Stomach (tissue), 19 donors: ENCODE measurements at places on chromosomes 4 and X. TPM values are rescaled to one million over a fixed set of nuclear protein-coding genes. Genes with fewer than 3 reads are reported as not detected.

DNA sequence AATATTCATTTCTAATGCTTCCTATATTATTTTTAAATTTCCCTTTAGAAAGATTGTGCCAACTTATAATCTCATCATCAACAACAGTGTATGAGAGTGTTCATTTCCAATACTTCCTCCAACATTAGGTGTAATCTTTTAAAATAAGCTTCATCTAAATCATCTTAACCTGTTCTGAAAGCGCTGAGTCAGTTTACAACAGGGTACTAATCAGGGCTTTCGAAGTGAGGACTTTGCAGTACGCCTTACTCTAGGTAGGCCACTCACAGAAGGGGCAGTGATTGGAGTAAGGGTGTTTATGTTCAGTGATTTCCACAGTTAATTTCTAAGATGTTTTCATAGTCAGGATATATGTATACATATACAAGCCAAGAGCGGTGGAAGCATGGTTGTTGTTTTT lies 87.9 kb downstream of the FRAS1 start:
- no peak for DNase-seq

DNA sequence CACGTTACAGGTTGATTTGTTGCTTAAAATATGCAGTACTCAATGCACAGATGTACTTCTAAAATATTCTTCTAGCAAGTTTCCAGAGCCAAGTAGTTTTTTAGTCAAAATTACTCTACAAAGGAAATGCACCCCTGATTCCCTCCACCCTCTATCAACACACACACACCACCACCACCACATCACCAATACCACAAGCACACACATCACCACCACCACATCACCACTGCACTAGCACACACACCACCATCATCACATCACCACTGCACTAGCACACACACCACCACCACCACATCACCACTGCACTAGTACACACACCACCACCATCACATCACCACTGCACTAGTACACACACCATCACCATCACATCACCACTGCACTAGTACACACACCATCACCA lies 105.2 kb upstream of the FRG1 start:
- no peak for DNase-seq

- peak; percentile 89 for DNase-seq
Measured at GRCh38 chr4:127965803-127966175, 583 bp downstream of the ABHD18 start.

DNA sequence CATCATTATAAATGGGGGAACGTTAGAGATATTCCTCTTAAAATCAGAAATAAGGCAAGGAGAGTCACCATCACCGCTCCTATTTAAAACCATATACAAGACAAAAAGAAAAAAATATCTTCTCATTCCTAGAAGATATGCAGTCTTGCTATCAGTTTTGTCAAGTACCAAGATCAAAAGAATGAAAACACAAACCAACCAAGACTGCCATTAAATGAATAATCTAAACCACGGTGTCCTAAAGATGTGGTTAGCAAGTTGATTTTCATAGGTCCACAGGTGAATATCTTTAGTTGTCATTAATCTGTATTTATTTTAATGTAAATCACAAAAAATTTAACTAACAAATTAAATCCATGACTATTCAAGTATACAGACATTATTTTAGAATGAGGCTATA lies 39.3 kb downstream of the SCFD2 start:
- no peak for DNase-seq

- peak; percentile 29 for DNase-seq
Measured at GRCh38 chr4:83454686-83455085, 937 bp downstream of the HELQ start.

GRCh38 chr4:128862608-128863311 lies 53.3 kb downstream of the JADE1 start:
- no peak for DNase-seq

- DNase-seq = peak; percentile 74
Measured at GRCh38 chr4:184473499-184474262, 669 bp downstream of the IRF2 start.

- no peak for DNase-seq
Measured at GRCh38 chr4:87844452-87844851, 11.7 kb downstream of the MEPE start.

- DNase-seq = no peak
Measured at GRCh38 chrX:115900425-115900824, 270.1 kb upstream of the AGTR2 start.

GRCh38 chr4:26307037-26307800 lies 13.6 kb upstream of the RBPJ start:
- DNase-seq = peak; percentile 36

- no peak for DNase-seq
Measured at GRCh38 chr4:114782415-114783214, 184.0 kb downstream of the UGT8 start.

GRCh38 chrX:31547816-31548215 lies 476.0 kb upstream of the FTHL17 start:
- DNase-seq = no peak

DNA sequence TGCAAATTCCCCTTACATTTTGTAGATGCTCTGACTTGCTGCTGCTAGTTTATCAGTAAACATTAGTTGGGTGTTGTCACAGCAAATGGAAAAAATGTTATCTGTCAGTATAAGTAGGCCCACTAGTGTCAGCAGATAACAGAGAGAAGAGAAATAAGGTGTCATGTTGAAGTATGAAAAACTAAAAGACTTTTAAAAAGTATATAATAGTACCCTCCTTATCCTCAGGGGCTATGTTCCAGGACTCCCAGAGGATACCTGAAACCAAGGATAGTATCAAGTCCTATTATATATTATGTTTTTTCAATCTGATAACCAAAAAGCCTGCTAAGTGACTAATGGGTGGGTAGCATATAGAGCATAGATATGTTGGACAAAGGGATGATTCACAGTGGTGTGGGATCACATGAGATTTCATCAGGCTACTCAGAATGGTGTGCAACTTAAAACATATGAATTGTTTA lies 11.6 kb upstream of the BMP2K start:
- no peak for DNase-seq

DNA sequence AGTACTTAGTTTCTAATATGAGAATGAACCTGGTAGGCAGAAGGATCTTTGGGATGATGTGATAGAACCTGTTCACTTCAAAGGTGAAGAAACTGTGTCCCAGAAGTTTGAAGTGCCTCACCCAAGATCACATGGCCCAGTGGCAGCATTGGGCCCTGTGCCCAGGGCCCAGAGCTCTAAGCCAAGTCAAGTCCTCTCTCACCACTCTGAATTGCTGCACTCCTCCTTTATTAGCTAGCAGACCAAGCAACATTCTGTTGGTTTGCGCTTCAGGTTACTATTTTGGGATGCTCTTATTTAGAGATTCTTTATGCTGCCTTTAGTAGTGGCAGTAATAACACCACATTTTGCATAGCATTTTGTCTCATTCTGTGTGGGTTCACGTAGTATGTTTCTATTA lies 82.7 kb downstream of the PARM1 start:
- peak; percentile 59 for DNase-seq

GRCh38 chrX:8607326-8607725 lies 124.6 kb downstream of the ANOS1 start:
- DNase-seq = no peak

DNA sequence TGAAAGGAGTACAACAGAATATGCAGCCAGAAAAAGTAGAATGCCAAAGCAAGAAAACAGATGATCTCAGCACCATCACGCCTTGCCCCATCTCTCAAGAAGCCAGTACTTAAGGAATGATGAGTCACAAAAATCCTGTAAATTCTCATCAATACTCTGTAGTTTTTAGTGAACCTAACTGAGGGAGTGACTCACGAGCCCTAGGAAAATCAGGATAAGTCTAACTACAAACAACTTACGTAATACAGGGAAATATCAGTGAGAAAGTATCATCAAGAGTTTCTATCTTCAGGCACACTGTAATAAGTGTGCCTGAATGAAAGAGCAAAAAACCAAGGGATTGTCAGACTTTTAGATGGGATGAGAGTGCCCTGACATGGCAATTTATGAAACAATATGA lies 644.4 kb downstream of the STPG2 start:
- no peak for DNase-seq

- no peak for DNase-seq
Measured at GRCh38 chr4:184444215-184444952, 30.0 kb downstream of the IRF2 start.

The PPEF1 gene
- polyA plus RNA-seq = 0.31 TPM

The FGF13 gene
- polyA plus RNA-seq = 9.7 TPM

The TMSB15B gene
- polyA plus RNA-seq = 5.3 TPM

The GLRA2 gene
- not detected for polyA plus RNA-seq

The CCDC160 gene
- polyA plus RNA-seq = 0.62 TPM

The GIMD1 gene
- not detected for polyA plus RNA-seq

The UGT2B10 gene
- not detected for polyA plus RNA-seq

The ABLIM2 gene
- 5.8 TPM for polyA plus RNA-seq

The UCHL1 gene
- polyA plus RNA-seq = 4.6 TPM

The PPP3CA gene
- polyA plus RNA-seq = 16.0 TPM

The ARX gene
- 0.18 TPM for polyA plus RNA-seq
